Activated CD4-positive, alpha-beta T cell treated with anti-CD3 and anti-CD28 coated beads, Interleukin-2, amount 10 ng/mL, durations not matched to agents 7 days and 5 days (primary cell): ENCODE measurements at places on chromosomes 6 and 20. TPM values are rescaled to one million over a fixed set of nuclear protein-coding genes. Genes with fewer than 3 reads are reported as not detected.

DNA sequence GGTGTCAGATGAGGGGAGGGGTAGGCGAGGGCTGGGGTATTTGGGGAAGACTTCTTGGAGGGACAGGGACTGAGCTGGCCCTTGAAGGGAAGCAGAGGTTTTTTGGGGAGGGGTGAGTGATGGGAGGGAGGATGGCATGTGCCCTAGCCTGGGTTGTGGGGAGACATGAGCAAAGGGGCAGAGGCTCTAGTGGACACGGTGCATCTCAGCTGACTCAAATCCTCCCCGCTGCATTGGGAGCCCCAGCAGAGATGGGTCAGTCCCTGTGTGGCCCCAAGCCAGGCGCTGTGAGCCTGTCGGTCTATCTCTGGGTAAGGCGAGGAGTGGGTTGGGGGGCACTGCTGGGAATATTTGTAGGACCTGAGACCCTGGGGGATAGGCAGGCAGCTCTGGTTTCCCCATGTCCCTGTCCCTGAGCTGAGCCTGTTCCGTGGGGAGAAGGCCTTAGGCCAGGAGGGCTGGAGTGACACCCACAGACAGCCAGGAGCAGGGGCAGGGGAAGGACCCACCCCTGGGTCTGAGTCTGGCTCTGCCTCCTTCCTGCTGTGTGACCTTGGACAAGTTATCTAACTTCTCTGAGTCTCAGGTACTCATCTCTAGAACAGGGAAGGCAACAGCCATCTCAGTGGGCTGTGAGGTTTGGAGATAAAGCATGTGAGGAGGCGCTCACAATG, 36.0 kb downstream of the SPDEF start:
- H3K36me3 ChIP-seq, result no peaks in the 10 kb centered on the region
- H3K27me3 ChIP-seq, result no peaks in the 10 kb centered on the region
- no peak overlapping the region for H3K4me3 ChIP-seq
- no peak overlapping the region for H3K27ac ChIP-seq

DNA sequence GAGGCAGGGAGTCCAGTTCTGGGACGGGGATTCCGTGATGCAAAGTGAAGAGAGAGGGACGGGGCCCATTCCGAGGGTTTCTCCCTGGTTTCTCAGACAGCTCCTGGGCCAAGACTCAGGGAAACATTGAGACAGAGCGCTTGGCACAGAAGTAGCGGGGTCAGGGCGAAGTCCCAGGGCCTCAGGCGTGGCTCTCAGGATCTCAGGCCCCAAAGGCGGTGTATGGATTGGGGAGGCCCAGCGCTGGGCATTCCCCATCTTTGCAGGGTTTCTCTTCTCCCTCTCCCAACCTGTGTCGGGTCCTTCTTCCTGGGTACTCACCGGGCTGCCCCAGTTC, 35.9 kb upstream of the HLA-G start:
- peaks cover 65% of the 10 kb centered on the region for H3K27me3 ChIP-seq
- H3K36me3 ChIP-seq, result no peaks in the 10 kb centered on the region
- peak overlapping the region; percentile 69 for H3K4me3 ChIP-seq
- H3K4me1 ChIP-seq, result peaks cover 17% of the 10 kb centered on the region
- no peak for DNase-seq

- H3K4me1 ChIP-seq, result no peaks in the 10 kb centered on the region
- no peaks in the 10 kb centered on the region for H3K36me3 ChIP-seq
- no peak overlapping the region for H3K27ac ChIP-seq
- peaks cover 48% of the 10 kb centered on the region for H3K27me3 ChIP-seq
- DNase-seq, result no peak
Measured at GRCh38 chr6:35787266-35788218, 6.7 kb downstream of the CLPSL1 start.

DNA sequence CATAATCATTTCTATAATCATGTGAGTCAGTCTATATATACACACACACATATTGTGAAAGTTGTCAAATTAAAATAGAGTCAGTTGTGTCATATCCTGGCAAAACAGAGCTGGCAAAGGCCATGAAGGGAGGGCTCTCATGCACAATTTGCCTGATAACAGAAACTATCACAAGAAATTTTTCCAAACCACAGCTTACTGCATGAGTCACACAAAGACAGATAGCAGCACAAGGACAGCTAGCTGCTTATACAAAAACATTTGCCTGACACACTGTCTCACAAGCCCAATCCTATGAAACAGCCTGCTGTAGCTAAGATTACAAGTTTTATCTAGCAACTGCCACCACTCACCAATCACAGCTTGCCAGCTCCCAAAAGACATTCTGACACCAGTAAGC, 848.5 kb upstream of the MAN1A1 start:
- H3K27me3 ChIP-seq, result no peaks in the 10 kb centered on the region
- no peaks in the 10 kb centered on the region for H3K4me1 ChIP-seq
- H3K27ac ChIP-seq, result no peak overlapping the region
- no peak overlapping the region for H3K4me3 ChIP-seq
- DNase-seq, result no peak
- no peaks in the 10 kb centered on the region for H3K36me3 ChIP-seq

- no peak for DNase-seq
Measured at GRCh38 chr6:107524626-107525025, 34.7 kb downstream of the SOBP start.

DNA sequence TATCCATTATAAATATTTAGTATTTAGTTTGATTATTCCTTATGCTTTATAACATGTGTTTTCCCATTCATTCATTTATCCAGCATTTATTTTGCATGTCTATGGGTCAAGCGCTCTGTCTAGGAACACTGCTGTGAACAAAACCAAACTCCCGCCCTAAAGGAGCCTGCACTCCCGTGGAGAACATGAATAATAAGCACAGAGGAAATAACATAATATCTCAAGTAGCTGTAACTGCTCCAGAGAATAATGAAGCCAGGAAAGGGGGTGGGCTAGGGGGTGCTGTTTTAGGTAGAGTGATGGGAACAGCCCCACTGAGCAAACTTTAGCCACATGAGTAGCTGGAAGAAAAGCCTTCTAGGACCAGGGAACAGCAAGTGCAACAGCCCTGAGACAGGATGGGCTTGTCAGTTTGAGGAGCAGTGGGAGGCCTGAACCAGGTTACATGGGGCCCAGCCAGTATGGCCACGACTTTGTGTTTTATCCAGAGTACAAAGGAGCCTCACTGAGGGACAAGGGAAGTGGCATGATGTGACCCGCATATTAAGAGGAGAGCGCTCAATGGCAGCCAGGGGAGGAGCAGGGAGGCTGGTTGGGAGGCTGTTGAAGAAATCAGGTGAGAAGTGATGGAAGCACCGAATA, 24.4 kb upstream of the PRND start:
- H3K4me3 ChIP-seq, result no peak overlapping the region
- no peaks in the 10 kb centered on the region for H3K27me3 ChIP-seq
- H3K36me3 ChIP-seq, result peaks cover 30% of the 10 kb centered on the region
- no peak for DNase-seq

DNA sequence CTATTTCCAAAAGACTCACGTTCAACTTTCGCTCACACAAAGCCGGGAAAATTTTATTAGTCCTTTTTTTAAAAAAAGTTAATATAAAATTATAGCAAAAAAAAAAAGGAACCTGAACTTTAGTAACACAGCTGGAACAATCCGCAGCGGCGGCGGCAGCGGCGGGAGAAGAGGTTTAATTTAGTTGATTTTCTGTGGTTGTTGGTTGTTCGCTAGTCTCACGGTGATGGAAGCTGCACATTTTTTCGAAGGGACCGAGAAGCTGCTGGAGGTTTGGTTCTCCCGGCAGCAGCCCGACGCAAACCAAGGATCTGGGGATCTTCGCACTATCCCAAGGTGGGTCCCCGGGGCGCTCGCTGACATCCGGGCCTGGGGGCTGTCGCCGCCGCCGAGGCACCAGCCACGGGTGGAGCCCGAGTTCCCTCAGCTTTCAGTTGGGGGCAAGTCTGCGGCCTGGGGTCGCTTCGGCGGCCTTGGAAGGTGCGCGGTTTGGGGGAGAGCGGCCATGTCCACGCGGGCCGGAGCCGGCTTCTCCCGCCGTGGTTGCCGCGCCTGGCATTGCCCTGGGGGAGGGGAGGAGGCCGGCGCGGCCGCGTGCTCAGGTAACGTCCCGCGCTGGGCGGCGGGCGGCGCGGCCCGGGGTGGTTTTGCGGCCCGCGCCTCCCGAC, 429 bp downstream of the AMD1 start:
- no peak for DNase-seq
- H3K27ac ChIP-seq, result peak overlapping the region; percentile 99
- H3K27me3 ChIP-seq, result no peaks in the 10 kb centered on the region
- H3K4me1 ChIP-seq, result peaks cover 39% of the 10 kb centered on the region
- peaks cover 22% of the 10 kb centered on the region for H3K36me3 ChIP-seq

DNA sequence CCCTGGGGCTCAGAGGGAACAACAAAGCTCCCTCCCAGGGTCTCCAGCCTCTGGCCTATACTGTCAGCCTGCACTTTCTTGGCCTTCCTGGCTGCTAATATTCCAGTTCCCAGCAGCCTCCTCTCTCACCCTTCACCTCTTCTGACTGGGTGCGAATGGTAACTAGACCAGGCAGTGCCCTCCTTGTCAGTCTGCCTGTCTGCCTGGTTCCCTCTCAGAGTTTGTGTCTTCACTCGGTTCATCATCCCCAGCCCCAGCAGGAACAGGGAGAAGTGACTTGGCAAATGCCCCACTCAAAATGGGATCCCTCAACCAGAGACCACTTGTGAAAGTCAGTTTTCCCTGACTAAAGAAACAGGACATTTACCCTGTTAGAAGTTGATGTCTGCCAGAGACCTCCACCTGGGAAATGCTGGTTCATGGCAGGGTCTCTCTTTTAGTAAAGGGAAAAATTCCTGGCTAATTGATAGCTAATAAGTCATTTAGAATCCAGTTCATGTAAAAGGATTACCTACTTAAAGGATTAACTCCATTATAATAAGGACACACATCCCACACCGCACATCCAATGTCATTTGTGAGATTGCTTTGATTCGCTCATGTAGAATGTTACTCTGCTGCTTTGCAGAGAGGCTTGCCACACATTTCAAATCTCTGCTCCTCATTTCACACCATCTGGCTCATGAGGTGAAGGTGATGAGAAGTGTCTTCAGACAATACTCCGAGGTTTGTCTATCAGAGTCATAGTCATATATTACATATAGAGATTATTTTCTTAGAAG, 18.6 kb upstream of the MICB start:
- H3K36me3 ChIP-seq, result peaks cover 2% of the 10 kb centered on the region
- H3K27me3 ChIP-seq, result no peaks in the 10 kb centered on the region
- peak; percentile 3 for DNase-seq
- H3K27ac ChIP-seq, result no peak overlapping the region

- H3K4me1 ChIP-seq, result no peaks in the 10 kb centered on the region
- no peak overlapping the region for H3K27ac ChIP-seq
- H3K27me3 ChIP-seq, result peaks cover 6% of the 10 kb centered on the region
- no peak overlapping the region for H3K4me3 ChIP-seq
- DNase-seq, result no peak
Measured at GRCh38 chr6:122730334-122730733, 49.2 kb upstream of the FABP7 start.

GRCh38 chr6:30681766-30682142, 4.7 kb downstream of the PPP1R18 start:
- H3K27ac ChIP-seq, result peak overlapping the region; percentile 89
- H3K27me3 ChIP-seq, result no peaks in the 10 kb centered on the region
- peak overlapping the region; percentile 100 for H3K4me3 ChIP-seq
- peaks cover 23% of the 10 kb centered on the region for H3K4me1 ChIP-seq
- peaks cover 87% of the 10 kb centered on the region for H3K36me3 ChIP-seq

CRISP3 gene
- not detected for total RNA-seq
